ENCODE measurements at places on chromosomes 12 and 14.
A peak's percentile ranks its signal among the peaks of the same experiment; 100 is the strongest.

GRCh38 chr12:70177631-70178030 is 65.6 kb upstream of the CNOT2 start:
- no peak for DNase-seq

- DNase-seq = no peak
These were observed 76.7 kb downstream of the TMEM121 start for GRCh38 chr14:105602799-105603793.

- DNase-seq = no peak
These were observed 114.4 kb downstream of the SPTSSA start for GRCh38 chr14:34347683-34348082.

DNA sequence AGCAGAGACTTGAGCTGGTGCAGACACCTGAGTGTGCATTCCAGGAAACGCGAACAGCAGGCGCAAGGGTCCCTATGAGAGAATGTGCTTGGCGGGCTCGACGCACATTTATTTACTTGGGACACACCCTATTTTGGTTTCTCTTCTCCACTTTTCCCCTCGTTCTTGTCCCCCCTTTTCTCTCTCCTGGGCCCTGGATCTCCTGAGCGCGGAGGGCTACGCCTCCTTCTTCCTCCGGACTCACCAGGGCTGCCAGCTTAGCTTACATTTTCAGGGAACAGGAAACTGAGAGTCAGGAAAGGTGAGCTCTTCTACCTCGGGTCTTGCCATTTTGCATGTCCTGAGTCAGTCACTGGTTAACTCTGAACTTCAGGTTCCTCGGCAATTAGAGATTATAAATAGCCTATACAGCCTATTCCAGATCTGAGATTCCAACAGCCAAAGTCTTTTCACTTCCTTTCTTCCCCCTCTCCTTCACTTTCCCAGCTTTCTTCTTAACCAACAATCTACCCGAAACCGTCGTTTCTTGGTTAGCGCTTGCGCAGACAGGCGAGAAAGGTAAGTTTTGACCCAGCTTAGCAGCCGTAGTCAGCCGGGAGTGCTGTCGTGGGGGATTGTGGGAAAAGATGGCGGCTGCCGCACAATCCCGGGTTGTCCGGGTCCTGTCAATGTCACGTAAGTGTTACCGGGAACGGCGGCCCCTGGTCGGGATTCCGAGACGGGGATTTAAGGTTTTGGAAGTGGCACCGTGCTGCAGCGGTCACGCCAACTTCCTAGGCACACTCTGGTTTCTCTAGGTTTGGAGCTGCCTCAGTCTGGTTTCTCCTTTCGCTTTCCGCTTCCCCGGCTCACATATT is at the start of the genes AKAP3 and NDUFA9:
AKAP3 (minus strand) TSS at position 551 of the 857 bp plus-strand sequence. CDS start 10,855 bp downstream, outside the sequence.
NDUFA9 (plus strand) TSS at position 614 of the 857 bp plus-strand sequence; CDS start at position 627, 13 bp downstream.
- DNase-seq = peak; percentile 80

All from body of pancreas (tissue), 4 donors.